ENCODE measurements at places on chromosomes 6 and 20.
A peak's percentile ranks its signal among the peaks of the same experiment; 100 is the strongest.

GRCh38 chr20:53677447-53678314 is 84.0 kb upstream of the ZNF217 start:
- DNase-seq: no peak

DNA sequence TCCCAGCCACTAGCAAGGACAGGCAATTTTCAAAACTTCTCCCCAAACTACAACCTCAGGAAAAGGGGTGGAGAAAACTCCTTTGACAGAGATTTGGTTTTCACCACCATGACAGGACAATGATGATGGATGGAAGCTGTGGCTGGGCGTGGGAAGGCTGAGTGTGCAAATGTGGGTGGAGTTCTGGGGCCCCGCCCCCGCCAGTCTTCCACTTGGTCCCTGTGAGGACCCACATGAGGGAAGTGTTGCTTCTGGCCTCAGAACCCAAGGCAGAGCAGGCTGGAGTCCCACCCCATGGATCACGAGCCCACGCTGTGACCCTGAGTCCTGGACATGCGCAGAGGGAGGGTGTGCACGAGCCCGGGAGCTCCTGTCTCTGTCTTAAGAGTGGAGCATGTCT is 21.5 kb upstream of the MRGBP start:
- DNase-seq: no peak

DNA sequence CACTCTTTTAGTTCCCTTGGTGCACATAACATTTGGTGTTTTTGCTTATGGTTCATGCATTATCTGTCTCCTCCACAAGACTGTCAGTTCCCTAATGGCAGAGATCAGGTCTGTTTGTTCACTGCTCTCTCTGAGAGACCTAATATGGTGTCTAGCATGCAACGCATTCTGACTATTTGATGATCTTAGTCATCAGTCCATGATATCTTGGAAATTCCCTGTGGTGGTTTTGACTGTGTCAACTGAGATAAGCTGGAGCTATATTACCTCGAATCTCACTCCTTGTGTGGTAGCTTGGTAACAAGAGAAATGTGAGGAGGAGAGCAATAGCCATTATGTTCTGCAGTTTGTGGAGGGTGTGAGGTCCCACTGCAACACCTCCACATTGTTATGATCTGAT is 229.8 kb downstream of the FRK start:
- no peak for DNase-seq

- DNase-seq: no peak
Observed at GRCh38 chr6:150207931-150208570, 65.2 kb downstream of the PPP1R14C start.

- DNase-seq: peak; percentile 18
Observed at GRCh38 chr20:35359335-35359950, 52.3 kb downstream of the UQCC1 start.

DNA sequence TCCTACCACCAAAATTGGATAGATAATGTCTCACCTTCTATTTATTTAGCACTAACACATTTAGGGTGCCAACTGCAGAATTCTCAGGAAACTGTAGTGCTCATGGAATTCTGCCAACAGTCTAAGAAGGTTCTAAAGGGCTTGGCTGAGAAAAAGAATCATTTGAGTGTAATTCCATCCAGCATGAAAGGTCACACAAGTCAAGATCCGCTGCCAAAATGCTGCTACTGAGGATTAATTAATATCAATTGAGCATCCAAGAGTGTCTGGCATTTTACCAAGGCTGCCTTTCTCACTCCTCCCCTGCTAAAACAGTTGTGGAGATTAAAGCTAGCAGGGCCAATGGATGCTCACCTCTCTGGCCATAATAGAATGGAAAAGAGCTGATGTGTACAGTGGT is 112.7 kb downstream of the FHL5 start:
- peak; percentile 98 for DNase-seq

DNA sequence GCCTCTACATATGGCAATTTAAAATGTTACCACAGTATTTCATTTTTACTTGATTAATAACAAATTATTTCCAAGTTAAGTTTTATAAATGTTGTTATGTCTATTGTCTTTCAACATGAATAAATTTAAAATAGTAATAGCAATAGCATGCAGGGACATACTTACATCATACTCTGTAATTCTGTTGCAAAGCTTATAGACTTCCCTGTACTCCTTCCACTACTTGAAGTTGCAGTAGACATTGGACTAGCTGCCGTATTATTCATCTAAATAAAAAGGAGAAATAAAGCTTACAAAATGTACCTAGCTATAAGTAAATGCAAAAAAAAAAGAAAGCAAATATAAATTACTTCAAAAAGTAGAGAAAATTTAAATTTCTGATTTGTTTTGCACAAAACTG is 12.7 kb downstream of the SUPT3H start:
- DNase-seq: no peak

DNA sequence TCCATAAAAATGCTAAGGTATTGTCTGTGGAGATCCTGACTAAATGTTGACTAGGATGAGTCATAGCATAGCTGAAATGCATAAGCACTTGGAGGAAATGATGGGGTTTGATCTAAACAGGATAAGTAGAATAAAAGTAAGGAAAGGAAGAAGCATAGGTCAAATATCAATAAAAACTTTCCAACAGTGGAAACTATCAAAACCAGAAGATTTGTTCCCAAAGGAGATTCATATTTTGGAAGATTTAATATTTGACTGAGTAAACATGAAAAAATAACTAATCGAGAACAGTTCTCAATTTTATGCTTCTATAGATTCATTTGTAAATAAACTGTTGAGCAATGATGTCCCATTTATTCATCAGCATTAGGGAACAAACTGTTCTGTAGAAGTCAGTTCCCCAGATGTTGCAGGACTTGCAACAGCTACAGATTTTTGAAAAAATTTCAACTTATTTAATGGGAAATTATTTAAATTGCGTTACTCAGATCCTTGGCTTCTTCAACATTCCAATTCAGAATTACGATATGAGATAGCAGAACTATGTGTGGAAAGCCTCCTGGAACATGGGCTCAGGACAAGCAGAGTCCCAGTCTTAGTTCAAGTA is 133.7 kb upstream of the TBX18 start:
- DNase-seq: no peak

- DNase-seq: no peak
Observed at GRCh38 chr20:57801581-57801980, 91.8 kb upstream of the PMEPA1 start.

GRCh38 chr20:13878566-13878965 is 93.7 kb downstream of the NDUFAF5 start:
- DNase-seq: no peak

GRCh38 chr6:47512872-47513271 is 35.3 kb downstream of the CD2AP start:
- no peak for DNase-seq

- DNase-seq: no peak
Observed at GRCh38 chr6:77450924-77451323, 12.4 kb downstream of the HTR1B start.

DNA sequence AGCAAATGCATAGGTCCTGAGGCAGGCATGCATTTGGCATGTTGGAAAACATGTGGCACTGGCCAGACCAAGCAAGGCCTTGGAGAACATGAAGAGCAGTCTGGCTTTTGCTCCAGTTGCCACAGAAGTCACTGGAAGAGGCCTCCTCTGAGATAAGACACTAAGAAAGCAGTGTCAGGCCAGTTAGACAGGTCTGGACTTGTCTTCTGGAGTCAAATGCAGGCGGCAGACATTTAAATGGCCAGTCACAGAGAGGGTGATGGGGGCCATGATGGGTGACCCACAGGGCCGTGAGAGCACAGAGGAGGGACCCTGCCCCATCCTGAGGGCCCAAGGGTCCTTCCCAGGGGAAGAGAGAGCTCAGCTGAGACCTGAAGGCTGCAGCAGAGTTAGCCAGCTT is 26.7 kb upstream of the ADA start:
- DNase-seq: no peak

DNA sequence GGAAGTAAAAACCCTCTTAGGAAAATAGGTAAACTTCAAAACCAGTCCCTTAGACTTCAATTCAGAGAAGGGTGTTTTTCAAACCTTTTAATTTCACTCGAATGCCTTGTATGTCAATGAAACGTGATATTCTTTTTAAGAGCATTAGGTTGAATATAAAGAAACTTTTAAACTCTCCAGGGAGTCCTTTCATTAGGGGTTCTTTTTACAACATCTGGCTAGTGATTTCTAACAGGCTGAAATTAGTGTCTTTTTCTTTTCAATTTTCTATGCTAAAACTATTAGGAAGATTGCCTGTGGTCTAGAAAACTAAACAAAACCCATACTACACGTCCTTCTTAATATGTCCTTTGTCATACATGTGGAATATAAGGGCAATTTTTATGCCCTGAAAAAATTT is 569.7 kb upstream of the CITED2 start:
- DNase-seq: no peak

DNA sequence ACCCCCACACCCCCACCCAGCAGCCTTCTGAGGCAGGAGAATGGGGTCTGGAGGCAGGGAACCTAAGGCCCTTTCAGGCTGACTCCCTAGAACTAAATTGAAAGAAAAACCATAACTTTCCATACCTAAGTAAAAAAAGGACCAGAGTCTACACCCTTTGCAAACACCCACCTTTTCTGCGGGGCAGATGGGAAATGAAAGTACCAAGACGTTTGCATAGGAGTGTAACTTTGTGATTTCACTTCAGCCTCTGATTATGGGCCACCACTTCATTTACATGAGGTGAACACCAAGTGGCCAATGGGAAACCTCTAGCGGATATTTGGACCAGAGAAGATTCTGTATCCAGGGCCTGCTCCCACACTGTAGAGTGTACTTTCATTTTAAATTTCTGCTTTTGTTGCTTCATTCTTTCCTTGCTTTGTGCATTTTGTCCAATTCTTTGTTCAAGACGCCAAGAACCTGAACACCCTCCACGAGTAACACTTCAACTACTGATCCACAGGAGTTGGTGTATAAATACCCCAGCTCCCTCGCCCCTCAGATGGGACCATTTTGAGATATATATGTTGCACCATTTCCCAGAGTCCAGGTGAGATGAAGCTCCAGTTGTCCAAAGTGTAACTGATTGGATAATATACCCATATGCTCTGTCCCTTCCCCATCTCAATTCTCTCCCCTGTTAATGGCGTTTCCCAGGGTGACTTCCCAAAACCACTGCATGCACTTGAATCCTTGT is 18.9 kb upstream of the SRSF6 start:
- no peak for DNase-seq

DNA sequence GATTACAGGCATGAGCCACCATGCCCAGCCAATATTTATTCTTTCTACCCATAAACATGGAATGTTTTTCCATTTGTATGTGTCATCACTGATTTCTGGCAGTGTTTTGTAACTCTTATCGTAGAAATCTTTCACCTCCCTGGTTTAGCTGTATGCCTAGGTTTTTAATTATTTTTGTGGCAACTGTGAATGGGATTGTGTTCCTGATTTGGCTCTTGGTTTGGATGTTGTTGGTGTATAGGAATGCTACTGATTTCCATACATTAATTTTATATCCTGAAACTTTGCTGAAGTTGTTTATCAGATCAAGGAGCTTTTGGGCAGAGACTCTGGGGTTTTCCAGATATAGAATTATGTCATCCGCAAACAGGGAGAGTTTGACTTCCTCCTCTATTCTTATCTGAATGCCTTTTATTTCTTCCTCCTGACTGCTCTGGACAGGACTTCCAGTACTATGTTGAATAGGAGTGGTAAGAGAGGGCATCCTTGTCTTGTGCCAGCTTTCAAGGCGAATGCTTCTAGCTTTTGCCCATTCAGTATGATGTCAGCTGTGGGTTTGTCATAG is 198.6 kb downstream of the ZDHHC14 start:
- DNase-seq: no peak

GRCh38 chr6:128186729-128187128 is 285.9 kb upstream of the THEMIS start:
- no peak for DNase-seq

DNA sequence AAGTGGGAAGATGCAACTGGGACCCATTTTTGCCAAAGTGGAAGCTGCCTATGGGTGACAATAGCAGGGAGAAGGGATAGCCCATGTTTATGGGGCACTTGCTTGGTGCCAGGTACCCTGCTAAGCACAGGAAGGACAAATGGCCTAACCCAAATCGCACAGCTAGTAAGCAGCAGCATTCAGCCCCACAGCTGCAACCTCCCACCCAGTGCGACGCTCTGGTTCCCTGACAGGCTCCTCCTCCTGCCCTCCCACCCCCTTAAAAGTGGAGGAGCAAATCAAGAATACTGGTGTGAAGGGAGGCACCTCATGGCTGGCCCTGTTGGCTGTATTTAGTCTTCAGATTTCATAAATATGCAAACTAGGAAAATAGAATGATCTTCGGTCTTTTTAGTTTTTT is 76.2 kb downstream of the RIN2 start:
- DNase-seq: no peak

DNA sequence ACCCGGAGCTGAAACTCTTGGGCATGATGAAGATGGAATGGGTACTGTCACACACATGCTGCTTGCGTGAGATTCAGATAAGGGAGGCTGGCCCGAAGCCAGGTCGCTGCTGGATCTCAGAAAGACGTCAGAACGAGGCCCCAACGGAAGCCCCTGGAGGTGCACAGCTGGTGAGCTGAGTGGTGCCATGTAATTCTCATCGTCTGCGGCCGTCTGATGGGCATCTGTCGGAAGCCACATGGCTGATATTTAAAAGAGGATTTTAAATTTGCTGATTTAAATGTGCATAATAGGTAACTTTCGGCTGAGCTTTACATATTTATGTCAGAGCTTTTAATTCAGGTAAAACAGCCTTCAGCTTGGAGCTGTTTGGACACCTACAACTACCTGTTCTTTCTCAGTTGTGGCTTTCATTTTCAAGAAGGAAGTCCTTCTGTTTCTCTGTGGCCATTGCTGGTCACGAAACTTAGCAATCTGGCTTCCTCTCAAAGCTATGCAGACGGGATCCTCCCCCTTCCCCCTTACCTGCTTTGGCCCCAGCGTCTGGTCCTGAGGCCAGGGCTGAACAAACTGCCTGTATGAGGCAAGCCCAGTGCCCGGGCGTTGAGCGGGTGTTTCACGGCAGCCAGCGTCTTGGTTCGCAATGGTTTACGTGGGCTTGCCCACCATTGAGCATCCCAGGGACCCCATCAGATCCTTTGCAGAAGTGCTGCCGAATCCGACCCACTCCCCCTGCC is 9.2 kb downstream of the SLCO4A1 start:
- DNase-seq: no peak

DNA sequence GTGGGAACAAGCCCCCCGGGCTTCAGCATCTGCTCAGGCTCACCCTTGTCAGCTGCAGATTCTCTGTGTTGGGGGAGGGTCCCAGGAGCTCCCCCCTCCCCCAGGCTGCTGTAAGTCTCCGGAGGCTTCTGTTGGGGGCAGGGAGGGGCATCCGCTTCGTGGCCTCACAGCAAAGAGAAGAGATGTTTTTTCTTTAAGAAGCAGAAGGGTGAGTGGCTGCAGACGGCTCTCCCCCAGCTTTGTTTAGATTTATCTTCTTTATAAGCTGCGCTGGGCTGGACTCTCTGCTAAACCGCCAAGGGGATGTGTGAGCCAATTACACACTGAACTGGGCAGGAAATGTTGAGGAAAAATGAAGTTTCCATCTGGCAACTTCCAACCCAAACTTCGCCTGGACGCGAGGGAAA is 48.7 kb upstream of the GATA5 start:
- DNase-seq: no peak

DNA sequence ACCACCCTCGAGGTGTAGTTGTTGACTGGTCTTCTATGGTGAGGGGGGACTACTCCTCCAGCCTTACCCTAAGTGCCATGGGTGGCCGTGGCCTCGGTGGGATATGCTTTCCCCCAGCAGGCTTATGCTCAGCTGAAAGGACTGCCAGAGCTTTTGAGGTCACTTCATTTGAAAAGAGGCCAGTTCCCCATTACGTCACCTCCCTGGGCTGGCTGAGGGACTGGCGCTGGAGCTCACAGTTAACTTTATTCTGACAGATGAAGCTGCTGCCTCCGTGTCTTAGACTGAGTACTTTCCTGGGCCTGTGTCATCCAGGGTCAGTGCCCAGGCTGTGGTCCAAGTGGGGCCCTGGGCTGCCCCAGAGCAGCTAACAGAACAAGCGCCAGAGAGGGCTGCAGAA is 42.8 kb upstream of the PCMTD2 start:
- DNase-seq: no peak

Measured in retinal pigment epithelial cell (primary cell).